ENCODE measurements at places on chromosomes 13 and 19.

DNA sequence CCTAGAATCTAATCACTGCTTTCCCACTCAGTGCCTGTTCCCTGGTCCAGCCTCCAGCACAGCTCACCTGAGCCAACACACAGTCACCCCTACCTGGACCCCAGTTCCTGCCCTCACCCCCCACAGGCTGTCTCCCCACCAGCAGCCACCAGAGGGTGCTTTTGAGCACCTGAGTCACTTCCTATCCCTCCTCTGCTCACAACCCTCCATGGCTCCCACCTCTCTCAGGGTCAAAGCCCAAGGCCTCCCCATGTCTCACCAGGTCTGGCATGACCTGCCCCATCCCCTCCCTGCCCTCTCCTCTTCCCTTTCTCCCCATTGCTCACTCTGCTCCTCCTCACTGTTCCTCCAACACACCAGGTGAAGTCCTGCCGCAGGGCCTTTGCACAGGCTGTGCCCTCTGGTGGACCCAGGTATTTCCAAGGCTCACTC lies 7.1 kb upstream of the DPP9 start:
- DNase-seq: peak; percentile 39

- no peak for DNase-seq
Measured at GRCh38 chr13:95235199-95235756, 66.0 kb downstream of the ABCC4 start.

- no peak for DNase-seq
Measured at GRCh38 chr13:33194820-33195692, 90.5 kb downstream of the STARD13 start.

GRCh38 chr13:98853771-98854221 lies 101.3 kb upstream of the SLC15A1 start:
- no peak for DNase-seq

GRCh38 chr19:55673889-55674288 lies 1.1 kb upstream of the EPN1 start:
- DNase-seq: no peak

Data from activated T-helper 1 cell treated with Interleukin-2 at 50 U/mL for 16 hours (primary cell).